ENCODE measurements at places on chromosomes 7 and 10.

GRCh38 chr7:51824050-51824449 is 507.4 kb upstream of the COBL start:
- DNase-seq, result no peak

- no peak for DNase-seq
These were observed 18.6 kb downstream of the PYROXD2 start for GRCh38 chr10:98396096-98397063.

DNA sequence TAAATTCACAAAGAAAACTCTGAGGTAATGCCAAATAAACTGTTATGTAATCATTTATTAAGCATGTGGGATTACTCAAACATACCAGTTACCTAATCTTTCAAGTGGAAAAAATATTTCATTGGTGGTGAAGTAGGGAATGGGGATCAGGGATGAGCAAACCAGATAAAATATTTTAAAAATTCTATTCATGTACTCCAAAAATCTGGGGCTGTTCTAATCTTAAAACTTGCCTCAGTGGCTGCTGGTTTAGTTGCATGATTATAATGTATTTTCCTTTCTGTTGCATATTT is 19.5 kb downstream of the LMOD2 start:
- DNase-seq, result peak; percentile 85

- no peak for DNase-seq
These were observed 16.8 kb downstream of the DLD start for GRCh38 chr7:107907790-107908189.

DNA sequence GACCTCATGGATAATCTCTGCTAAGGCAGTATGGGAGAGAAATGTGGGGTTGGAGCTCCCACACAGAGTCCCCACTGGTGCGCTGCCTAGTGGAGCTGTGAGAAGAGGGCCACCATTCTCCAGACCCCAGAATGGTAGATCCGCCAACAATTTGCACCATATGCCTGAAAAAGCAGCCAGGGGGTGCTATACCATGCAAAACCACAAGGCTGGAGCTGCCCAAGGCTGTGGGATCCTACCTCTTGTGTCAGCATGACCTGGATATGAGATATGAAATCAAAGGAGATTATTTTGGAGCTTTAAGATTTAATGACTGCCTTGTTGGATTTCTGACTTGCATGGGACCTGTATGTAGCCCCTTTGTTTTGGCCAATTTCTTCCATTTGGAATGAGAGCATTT is 27.0 kb upstream of the SAMD9L start:
- DNase-seq, result no peak

GRCh38 chr7:35998481-35998880 is 154.6 kb upstream of the EEPD1 start:
- no peak for DNase-seq

GRCh38 chr7:99926321-99926720 is 3.1 kb downstream of the GJC3 start:
- DNase-seq, result peak; percentile 80

- no peak for DNase-seq
These were observed 180.5 kb upstream of the ASAH2 start for GRCh38 chr10:50431791-50432190.

GRCh38 chr10:20454331-20454730 is 442.8 kb downstream of the NEBL start:
- no peak for DNase-seq

- no peak for DNase-seq
These were observed 341.9 kb downstream of the PTPRN2 start for GRCh38 chr7:158245724-158246041.

- DNase-seq, result no peak
These were observed 25.2 kb downstream of the FOXK1 start for GRCh38 chr7:4707217-4707741.

DNA sequence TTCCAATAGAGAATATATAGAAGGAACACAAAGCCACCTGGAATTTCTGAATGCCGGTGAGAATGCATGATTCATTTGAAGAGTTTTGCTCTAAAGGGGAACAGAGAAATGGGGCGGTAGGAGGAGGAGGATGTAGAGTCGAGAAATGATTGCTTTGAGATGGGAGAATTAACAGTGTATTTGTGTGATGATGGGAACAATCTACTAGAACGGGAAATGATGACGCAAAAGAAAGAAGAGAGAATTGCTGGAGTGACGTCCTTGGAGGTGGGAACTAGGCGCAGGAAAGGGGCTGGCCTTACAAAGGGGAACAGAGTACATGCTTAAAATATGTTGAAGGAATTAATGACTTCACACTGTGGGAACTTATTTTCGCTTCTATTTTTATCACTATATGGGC is 188.1 kb downstream of the SDHAF3 start:
- DNase-seq, result no peak

Data from bronchial epithelial cell (primary cell).